ENCODE measurements at places on chromosomes 3 and 15.

DNA sequence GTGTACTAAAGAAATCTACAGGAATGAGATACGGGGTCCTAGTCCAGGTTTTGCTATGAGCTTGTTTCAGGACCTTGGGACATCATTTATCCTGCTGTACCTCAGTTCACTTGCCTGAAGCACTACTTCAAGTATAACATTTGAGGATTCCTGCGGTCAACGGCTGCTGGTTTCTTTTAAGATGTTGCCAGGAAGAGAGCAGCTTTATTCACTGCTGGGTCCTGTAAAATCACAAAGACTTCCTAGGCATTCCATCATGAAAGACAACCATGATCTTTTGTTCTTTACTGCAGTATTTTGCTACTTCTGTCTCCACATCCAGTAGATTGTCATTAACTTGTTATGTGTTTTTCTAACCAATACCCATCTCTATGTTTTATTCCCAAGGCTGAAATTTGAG lies 61.0 kb upstream of the PYDC2 start:
- DNase-seq = no peak

- DNase-seq = peak; percentile 56
Measured at GRCh38 chr15:88904624-88905327, 8.4 kb downstream of the MFGE8 start.

DNA sequence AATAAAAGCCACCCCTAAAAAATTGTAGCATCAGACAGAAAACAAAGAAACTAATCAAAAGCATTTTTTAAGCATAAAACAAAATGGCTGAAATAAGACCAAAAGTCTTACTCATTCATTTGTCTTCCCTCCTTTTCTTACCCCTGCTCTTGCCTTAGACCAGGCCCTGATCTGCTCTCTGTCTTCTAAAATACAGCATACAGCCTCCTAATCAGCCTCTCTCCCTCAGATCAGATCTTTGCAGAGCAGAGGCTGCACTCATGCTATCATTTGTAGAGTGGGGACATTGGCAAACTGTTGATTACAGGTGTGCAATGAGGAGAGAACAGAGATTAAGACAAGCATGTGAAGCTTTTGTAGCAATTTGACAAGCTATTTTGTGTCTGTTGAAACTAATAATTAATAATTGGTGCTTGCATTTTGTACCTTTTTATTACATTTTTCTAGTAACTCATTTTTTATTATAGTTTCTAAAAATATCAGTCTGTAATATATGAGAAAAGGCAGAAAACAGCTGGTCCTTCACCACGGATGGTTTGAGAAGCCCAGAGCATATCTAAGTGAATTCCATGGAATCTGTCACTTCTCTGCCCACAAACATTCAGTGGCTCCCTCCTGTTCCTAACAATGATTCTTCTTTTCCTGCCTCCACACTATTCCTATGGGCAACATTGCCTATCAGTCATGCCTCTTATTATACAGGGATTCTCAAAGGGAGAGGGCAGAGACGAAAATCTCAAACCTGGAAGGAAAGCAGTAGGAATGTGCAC lies 286.2 kb upstream of the STT3B start:
- no peak for DNase-seq

DNA sequence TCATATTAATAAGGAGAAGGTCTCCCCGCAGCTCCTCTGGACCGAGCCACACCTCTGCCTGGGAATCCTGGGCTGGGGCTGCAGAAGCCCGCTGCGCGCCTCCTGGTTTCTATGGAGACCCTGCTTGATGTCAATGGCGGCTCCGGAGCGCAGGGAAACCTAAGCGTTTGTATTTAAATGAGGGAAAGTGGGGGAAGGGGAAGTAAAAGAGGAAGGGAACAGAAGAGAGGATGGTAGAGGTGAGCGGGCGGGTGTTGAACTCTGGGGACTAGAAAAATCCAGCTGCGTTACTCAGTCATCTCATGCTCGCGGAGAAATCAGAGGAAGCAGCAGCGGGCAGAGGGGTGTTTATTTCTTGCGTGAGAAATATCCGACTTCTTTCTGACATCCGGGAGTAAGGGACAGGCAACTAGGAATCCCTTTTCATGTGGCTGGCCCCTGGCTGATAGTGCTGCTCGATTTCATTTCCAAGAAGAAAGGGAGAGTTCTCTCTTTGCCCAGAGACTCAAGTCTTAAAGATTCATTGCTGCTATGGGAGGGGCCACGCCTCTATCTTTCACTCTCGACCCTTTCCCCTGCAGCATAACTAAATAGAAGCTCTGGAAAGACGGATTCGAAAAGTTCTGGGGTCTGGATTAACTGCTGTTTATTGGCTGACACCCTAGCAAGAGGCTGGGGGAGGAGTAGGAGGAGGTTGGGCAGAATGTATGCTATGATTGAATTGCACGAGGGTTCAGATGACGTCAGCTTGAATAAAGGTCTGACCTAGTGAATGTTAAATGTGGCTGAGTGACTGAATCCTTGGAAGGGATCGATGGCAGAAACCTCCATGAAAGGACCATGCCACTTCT lies 110.5 kb upstream of the GAP43 start:
- DNase-seq = no peak

GRCh38 chr15:82105451-82106215 lies 59.8 kb upstream of the MEX3B start:
- DNase-seq = peak; percentile 38

DNA sequence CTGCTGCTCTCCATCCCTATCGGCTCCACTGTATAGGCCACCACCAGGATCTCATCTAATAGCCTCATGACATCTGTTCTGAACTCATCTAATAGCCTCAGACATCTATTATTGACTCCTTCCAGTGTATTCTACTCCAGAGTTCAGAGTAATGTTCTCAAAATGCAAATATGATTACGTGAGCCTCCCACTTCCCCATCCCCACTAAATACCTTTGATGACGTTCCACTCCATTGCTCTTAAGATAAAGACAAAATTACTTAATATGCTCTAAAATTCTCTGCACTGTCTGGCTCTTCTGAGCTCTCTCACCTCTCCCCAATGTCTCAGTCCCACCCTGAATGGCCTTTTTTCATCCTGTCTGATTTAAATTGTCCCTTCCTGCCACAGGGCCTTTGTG lies 94.7 kb downstream of the SAMMSON start:
- DNase-seq = no peak

DNA sequence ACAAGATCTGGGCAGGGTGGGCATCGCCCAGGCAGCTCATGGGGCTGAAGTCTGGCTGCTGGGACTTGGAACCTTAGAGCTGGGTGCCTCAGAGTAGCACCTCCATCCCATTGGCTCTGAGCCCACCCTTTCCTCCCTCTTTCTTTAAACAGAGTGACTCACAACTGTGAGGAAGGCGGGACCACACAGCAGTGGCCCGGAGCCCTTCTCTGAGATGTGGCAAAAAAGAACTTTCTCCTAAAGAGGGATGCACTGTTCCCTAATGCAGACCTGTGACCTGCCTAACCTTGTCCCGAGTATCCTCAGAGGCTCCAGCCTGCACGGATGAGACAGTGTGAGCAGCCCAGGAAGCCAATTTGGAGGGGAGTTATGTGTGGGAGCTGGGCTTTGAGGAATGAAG lies 23.6 kb downstream of the PRR20G start:
- DNase-seq = no peak

DNA sequence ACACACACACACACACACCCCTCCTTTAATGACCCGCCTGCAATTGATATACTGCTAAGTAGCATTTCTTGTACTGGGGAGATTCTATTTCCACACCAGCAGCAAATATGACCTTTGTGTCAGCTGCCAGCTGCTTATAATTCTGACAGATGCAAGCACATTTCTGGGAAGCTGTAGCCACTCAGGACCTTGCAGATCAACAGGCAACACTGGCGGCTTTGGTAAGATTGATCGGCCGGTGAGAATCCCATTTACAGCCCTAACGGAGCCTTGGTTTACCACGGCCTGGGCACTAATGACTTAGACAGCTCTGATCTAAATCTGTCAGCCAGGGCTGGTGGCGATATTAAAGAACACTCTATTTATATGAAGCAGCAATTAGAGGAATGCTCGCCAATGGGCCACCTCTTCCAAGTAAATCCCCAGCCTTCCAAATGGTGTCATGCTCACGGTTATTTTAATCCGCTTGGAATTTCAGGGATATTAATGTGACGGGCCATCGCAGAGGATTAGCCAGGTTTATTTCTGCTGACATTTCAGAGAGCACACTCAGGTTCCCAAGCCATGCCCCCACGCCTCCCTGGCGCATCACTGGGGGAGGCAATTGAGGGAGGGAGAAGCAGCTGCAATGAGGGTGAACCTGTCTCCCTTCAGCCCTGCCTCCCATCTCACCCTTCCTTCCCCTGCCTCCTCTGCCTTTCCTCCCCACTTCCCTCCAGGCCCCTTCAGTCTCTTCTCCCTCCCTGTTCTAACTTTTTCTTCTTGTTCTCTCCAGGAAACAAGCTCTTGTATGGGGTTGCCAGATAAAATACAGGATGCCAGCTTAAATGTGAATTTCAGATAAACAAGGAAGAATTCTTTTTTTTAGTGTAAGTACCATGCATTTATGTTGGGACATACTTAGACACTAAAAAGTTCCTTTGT lies 287.0 kb downstream of the TLE3 start:
- no peak for DNase-seq

- DNase-seq = peak; percentile 40
Measured at GRCh38 chr3:141231952-141232823, 563 bp downstream of the PXYLP1 start.

DNA sequence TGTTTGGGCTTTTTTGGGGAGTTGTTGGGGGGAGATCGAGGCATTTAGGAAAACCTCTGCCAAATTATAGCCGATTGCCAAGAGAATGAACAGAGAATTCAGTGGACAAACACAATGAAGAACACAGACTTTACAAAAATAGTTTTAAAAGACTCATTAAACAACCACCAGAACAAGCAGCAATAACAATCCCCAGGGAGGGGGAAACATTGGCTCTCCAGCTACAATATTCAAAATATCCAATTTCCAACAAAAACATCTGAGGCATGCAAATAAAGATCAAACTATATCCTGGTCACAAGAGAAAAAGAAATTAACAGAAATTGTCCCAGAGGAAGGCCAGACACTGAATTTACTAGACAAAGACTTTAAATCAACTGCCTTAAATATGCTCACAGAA lies 24.5 kb upstream of the ANKRD28 start:
- DNase-seq = no peak

DNA sequence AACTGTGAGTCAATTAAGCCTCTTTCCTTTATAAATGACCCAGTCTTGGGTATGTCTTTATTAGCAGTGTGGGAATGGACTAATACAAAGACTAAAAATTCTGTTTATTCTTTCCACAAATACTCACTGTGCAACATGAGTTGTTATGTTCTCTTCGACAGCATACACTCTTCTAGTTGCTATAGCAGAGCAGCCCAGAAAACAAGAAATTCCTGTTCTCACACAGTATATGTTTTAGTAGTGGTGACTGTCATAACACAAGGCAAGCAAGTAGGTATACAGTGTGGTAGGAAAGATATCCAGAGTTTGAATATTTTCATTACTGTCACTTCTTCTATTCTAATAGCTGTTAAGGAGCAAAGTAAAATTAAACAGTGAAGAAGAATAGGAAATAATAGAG lies 453.3 kb downstream of the ROBO1 start:
- no peak for DNase-seq

- no peak for DNase-seq
Measured at GRCh38 chr15:26757141-26757540, 15.7 kb downstream of the GABRB3 start.

DNA sequence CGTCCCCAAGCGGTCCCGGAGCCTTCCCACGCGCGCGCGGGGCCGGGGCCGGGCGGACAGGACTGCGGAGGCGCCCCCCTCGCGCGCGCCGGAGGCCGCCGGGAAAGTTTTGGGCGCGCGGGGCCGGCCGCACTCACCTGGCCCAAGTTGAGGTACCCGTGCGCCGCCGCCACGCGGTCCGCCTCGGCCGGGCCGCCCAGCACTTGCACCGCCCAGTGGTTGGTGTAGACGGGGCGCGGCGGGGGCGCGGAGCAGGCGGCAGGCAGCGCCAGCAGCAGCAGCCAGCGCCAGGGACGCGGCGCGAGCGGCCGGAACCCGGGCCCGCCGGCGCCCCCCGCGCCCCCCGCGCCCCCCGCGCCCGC lies 289 bp downstream of the PCSK6 start:
- DNase-seq = no peak

DNA sequence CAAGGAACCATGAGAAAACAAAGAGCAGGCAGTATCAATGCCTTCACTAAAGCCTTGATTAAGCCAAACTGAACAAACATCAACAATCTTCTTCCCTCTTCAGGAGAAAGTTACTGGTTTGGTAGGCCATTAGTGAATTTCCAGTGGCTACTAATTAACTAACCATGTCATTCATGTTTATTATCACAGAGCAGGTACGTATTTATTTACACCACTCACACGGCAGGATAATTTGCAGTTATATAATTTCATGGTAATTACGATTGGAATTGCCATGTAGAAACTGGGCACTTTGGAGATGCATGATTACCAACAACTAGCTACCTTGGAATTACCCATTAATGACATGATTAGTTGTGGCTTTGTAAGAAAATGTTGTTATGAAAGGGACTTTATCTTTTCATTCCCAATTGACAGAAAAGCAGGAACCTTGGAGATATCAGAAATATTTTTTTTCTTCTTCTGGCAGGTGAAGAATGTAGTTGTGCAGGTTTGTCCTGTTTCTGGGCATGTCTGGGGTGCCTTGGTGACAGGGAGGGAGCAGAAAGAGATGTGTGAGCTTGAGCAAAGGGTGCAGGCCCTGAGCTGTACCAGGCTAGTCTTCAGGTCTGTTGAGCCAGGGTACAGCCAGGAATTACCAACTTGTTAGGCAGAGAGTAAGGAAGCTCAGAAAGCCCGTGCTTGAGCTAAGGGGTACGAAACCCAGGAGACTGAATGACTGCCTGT lies 310.7 kb downstream of the RORA start:
- DNase-seq = no peak

GRCh38 chr3:15206662-15207576 lies 873 bp downstream of the CAPN7 start:
- no peak for DNase-seq

DNA sequence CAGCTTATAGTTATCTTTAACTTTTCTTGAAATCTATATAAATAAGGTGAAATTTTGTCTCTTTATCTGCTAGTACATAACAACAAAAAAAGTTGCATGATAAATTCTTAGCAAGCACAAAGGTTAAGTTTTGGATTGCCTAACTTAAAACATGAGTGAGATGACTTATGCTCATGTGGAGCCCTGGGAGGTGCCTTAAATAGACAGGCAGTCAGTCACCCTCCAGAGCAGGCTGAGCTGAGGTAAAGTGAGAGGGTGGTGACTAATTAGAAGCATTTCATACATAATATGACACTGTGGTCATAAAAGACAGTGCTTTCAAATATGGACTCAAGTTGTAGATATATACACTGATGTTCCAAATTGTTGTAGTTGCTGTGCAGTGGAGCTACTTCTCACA lies 14.6 kb upstream of the MME start:
- peak; percentile 16 for DNase-seq

- DNase-seq = no peak
Measured at GRCh38 chr3:142623194-142623593, 27.0 kb downstream of the PLS1 start.

- DNase-seq = peak; percentile 65
Measured at GRCh38 chr15:34318277-34319079, 19.1 kb downstream of the SLC12A6 start.

DNA sequence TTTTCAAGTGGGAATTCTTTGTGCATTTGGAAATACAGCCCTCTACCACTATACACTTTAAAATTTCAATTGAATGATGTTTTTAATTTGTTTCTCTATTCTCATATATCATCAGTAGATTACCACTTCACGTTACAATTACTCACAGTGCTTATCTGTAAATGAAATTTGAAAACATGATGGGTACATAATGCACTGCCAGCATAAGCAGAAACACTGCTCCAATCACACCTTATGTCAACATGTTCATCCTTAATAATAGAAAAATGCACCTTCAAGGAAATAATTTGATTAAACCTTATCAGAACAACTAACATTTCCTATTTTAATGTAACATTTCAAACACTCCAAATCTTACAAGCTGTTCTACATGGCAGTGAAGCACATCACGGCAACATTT lies 718.4 kb downstream of the GBE1 start:
- no peak for DNase-seq
